ENCODE measurements at places on chromosomes 13 and 19.
A peak's percentile ranks its signal among the peaks of the same experiment; 100 is the strongest.

DNA sequence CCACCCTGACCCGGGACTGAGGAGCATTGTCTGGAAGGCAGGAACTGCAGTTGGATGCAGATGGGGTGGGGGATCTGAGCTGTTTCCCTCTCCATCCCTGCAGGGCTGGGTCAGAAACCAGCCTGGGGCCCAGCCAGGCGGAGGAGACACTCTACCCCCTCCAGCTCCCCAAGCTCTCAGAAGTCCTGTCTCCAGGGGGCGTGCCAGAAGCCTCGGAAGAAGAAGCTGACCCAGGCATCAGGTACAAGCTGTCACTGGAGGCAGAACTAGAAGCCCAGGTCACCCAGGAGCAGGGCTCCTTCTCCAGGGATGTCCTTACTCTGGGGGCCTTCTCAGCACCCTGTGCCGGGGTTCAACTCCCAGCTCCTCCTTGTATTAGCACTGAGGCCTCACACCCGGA lies 15.5 kb downstream of the SIX5 start:
- peak; percentile 19 for DNase-seq

DNA sequence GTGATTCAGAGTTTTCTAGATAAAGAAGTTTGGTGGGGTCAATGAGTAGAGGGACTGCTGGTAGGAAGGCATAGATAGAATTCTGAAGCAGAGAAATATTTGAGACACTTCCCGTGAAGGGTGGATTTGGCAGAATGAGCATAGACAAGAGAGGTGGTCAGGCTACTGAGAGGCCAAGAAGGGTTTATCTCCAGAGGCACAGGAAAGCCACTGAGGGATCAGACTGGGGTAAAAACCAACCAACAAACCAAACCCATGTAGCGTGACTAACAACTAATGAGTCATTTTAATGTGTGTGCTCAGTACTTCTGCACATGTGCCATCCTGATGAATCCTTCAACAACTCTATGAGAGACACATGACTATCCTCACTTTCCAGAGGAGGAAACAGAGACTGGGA lies 60.0 kb upstream of the SERP2 start:
- DNase-seq: no peak

GRCh38 chr13:22903925-22904324 lies 276.9 kb upstream of the SGCG start:
- no peak for DNase-seq

DNA sequence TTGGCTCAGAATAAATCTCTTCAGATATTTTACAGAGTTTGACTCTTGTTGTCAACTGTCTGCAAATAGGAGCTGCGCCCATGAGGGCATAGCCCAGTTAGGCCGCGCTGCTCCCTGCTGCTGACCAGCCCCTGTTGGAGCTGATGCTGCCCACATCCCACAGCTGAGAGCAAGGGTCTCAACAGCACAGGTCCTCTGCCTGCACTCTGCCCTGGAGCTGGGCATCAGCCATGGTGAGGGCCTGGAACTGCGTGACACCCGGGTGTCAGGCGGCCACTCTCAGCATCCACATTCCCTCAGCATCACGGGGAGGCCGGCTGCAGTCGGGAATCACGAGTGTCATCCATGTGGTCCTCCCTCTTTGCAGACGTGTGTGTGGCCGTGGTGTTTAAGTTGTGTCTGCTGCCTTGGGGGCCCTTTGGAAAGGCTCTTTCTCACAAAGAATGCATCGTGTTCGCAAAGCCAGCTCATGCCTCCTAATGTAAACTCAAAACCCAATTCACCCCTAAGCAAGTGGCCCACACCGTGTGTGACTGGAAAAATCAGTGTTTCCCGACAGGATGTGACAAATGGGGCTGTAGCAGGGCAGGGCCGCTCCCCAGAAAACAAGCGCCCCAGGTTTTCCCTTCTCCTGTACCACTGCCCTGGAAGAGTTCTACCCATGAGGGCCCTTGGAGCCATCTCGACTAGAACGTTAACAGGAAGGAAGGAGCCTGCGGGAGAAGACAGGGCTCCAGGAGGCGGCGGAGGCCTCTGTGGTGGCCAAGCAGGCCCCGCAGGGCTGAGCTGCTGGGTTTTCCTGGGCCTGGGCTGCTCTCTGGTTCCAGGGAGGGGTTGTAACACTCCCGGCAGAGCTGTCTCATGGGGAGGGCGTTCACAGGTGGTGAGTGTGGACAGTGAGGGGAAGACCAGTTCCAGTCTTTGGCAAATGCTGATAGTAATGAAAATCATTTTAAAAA lies 20.3 kb downstream of the ATP11A start:
- no peak for DNase-seq

DNA sequence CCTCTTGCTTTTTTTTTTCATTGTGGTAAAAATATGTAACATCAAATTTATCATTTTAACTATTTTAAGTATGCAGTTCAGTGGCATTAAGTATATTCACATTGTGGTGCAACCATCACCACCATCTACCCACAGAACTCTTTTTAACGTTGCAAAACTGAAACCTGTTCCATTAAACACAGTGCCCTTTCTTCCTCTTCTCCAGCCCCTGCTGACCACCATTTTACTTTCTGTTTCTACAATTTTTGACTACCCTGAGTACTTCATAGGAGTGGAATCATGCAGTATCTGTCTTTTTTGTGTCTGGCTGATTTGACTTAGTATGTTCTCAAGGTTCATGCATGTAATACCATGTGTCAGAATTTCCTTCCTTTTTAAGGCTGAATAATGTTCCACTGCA lies 153.1 kb downstream of the FGF9 start:
- no peak for DNase-seq

GRCh38 chr13:49733181-49733951 lies 42.1 kb upstream of the EBPL start:
- no peak for DNase-seq

DNA sequence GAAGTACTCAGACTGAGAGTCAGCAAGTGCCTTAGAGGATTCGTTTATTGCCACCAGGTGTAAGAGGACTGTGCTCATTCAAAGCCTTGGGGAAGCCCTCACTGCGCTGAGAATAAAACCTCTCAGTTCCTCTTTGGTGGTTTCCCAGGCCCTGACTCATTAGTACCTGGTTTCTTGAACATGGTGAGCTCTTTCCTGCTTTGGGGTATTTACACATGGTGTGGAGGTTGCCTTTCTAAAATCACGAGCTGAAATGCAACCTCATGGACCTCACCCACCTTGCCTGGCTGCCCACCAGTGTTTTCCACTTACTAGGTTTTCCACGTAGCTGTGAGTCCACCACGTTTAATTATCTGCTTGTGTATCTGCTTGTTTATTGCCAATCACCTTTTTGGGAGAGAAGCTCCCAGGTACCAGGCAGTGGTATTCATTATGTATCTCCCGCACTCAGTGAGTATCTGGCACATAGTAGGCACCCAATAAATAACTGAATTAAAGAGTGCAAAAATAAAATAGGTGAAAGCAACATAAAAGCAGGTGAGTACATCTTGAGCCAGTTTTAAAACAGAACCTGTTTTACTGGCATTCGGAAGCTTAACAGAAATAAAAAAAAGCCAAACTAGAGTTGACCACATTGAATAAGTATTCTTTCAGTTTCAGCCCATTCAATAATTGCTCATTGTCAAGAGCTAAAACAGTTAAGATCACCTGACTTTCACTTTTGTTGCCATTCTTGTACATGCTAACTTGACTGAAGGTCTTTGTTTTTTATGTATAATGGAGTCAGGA lies 533.0 kb downstream of the MYO16 start:
- peak; percentile 31 for DNase-seq

- no peak for DNase-seq
These were observed 75.0 kb downstream of the ZMYM2 start for GRCh38 chr13:20033486-20033885.

DNA sequence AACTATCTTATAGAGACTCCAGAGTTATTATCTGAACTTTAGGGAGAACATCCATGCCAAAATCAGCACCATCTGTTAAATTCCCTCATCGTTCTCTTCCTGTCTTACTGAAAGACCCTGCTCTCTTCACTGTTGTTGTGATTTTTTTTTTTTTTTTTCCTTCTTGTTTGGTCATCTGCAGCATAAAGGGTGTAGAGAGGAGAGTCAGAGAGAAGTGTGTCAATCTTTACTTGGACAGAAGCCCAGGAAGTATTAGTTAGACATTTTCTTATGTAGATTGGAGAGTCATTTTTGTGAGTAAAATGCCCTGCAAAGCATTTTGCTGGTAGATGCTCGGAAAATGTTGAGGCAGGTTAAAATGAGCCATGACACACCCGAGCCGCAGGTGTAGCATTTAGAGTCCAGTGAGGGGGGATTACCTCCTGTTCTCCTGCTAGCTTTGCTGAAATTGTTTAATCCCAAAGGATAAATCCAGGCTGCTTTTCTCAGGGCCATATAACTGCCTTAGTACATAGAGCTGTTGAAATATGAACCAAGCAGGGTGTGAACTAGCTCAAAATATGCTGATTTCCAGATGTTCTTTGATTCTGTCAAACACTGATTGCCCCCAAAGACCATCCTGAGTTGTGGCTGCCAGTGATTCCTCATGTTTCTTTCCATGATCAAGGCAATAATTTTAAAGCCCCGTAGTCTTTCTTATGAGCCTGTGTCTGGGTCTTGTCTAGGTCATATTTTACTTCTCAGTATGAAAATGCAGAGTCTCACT lies 143.5 kb downstream of the DCT start:
- DNase-seq: no peak

GRCh38 chr19:34181111-34181864 lies 9.0 kb downstream of the LSM14A start:
- no peak for DNase-seq
